ENCODE measurements at places on chromosomes 1 and 21.

GRCh38 chr1:86619313-86619712 is 72.4 kb downstream of the CLCA4 start:
- DNase-seq = no peak

- peak; percentile 20 for DNase-seq
Observed at GRCh38 chr1:64476251-64476952, 6.5 kb downstream of the CACHD1 start.

DNA sequence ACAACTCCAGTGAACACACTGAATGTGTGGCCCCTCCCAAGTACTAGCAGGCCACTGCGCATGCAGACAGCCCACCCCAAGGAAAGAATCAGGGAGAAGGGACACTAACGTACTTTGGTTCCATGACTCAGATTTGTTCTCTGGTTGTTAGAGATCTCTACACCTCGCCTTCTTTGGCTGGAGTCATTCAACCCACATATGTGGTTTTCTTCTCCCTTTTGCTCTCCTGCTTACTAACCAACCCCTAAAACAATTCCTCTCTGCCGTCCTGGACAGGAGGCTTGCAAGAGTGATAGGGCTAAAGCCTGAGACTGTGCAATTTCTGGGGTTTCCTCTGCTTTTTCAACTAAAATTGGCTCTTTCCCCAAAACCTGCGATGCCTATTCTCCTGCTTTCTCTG is 5.7 kb upstream of the CD48 start:
- DNase-seq = no peak

GRCh38 chr1:27136998-27137542 is 17.9 kb downstream of the SLC9A1 start:
- DNase-seq = no peak

- peak; percentile 88 for DNase-seq
Observed at GRCh38 chr1:19750101-19750881, 49.4 kb downstream of the TMCO4 start.

DNA sequence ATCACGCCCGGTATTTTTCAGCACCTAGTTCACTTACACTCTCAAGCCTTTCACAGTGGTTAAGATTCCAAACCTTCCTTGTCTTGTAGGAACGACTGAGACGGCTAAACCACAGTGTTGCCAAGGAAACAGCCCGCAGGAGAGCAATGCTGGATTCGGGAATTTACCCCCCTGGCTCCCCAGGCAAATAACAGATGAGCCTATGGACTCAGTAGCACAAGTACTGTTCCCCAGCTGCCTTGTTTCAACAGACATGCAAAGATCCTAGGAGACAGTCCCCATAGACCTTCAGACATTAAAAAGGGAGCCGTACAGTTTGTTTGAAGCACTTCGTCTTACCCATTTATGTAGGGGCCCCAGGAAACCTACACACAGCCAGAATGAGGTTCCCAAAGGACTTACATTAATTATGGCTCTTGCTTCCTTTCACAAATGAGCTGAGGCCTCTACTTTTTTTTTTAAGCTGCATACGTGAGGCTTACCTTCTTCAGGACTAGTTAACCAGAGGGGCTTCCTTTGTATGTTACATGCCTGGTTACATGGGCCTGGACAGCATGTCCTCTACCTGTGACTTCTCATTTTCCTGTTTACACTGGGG is 2.7 kb downstream of the SNAPIN start:
- DNase-seq = no peak

Data from RKO (cell line).